ENCODE measurements at places on chromosomes 12 and 14. TPM values are rescaled to one million over a fixed set of nuclear protein-coding genes. Genes with fewer than 3 reads are reported as not detected.

Gene AQP2
- total RNA-seq: not detected

Gene TSPAN11
- total RNA-seq: not detected

Gene NKX2-1
- total RNA-seq: not detected

Gene TPPP2
- total RNA-seq: not detected

Gene ENDOU
- not detected for total RNA-seq

Gene KRT72
- not detected for total RNA-seq

Gene MGP
- not detected for total RNA-seq

Gene SUOX
- total RNA-seq: 14.6 TPM

Gene VCPKMT
- 14.5 TPM for total RNA-seq

Gene PTPN6
- total RNA-seq: 367 TPM

Gene OR4K5
- total RNA-seq: not detected

Gene CRIP1
- 546 TPM for total RNA-seq

Gene OLR1
- total RNA-seq: not detected

Gene OTX2
- not detected for total RNA-seq

Gene PMCH
- 0.53 TPM for total RNA-seq

Gene OS9
- total RNA-seq: 123 TPM

Gene TMEM233
- not detected for total RNA-seq

Gene CCDC60
- total RNA-seq: not detected

Gene FBXL14
- total RNA-seq: 28.2 TPM

Gene PLEKHG3
- 28.2 TPM for total RNA-seq

Gene CD163
- total RNA-seq: not detected

Gene ZBTB25
- 42.8 TPM for total RNA-seq

Gene ACACB
- 10.4 TPM for total RNA-seq

Gene KRT83
- not detected for total RNA-seq

Gene ARG2
- 13.6 TPM for total RNA-seq

Gene ATL1
- 1.3 TPM for total RNA-seq

Gene DHRS2
- 1.1 TPM for total RNA-seq

Gene OR6C2
- not detected for total RNA-seq

Gene CLECL1
- total RNA-seq: 2.2 TPM

Gene NGB
- not detected for total RNA-seq

Gene THTPA
- total RNA-seq: 13.5 TPM

Gene TMEM132C
- total RNA-seq: not detected

Gene SLC2A14
- total RNA-seq: 0.38 TPM

Gene TTC6
- total RNA-seq: not detected

Gene PSEN1
- total RNA-seq: 37.3 TPM

Gene ESPL1
- 99.0 TPM for total RNA-seq

Gene GLI1
- 0.53 TPM for total RNA-seq

Gene CEP290
- total RNA-seq: 16.1 TPM

Gene IL31
- total RNA-seq: not detected

Data from activated CD8-positive, alpha-beta memory T cell treated with anti-CD3 and anti-CD28 coated beads, Interleukin-2, amount 10 ng/mL, durations not matched to agents 7 days and 5 days (primary cell).